ENCODE measurements at places on chromosomes 3 and 15. TPM values are rescaled to one million over a fixed set of nuclear protein-coding genes. Genes with fewer than 3 reads are reported as not detected.

Gene AGTR1
- polyA plus RNA-seq: 4.8 TPM

Gene TM4SF4
- polyA plus RNA-seq: 1.4 TPM

Gene SPINK8
- not detected for polyA plus RNA-seq

Gene GABRR3
- polyA plus RNA-seq: 0.38 TPM

Gene GABRA5
- polyA plus RNA-seq: 0.58 TPM

Gene TRPM1
- 4.4 TPM for polyA plus RNA-seq

Gene SERPINI2
- polyA plus RNA-seq: 0.47 TPM

Gene FEZF2
- not detected for polyA plus RNA-seq

Gene SAMMSON
- 3.3 TPM for polyA plus RNA-seq

Gene CHRNB4
- polyA plus RNA-seq: 13.1 TPM

Gene SLC28A2
- polyA plus RNA-seq: not detected

Data from testis (tissue), 5 donors.